ENCODE measurements at places on chromosomes 7 and 10.

GRCh38 chr7:16634271-16634738 lies 11.2 kb downstream of the ANKMY2 start:
- no peak for DNase-seq

DNA sequence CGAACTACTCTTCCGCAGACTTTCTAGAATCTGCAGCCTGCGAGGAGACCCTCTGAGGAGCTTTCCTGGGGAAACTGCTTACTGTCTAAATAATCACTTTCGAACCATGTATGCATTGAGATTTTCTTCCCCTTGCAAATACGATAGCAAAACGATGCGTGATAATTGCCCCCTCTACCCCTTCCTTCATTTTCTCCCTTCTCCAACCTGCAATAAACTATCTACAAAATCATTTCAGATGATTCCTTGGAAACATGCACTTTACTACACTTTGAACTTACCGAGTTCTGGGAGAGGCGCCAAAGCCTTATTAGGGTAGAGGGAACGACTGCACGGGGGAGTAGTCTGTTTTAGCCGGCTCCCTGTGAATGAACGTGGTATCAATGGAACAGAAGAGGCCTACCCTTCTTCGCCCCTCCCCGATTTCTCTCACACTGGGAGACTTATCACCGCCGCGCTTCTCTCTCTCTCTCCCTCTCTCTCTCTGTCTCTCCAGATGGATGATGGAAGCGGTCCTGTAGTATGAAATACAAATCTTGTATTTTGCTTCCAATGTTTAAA lies at the start of gene FGFBP3:
TSS of gene FGFBP3 (minus strand) at position 370 of the 561 bp plus-strand sequence. CDS start 517 bp downstream, outside the sequence.
- DNase-seq = peak; percentile 53

GRCh38 chr10:69088801-69089501 lies 1.0 kb downstream of the SRGN start:
- peak; percentile 68 for DNase-seq

- no peak for DNase-seq
Observed at GRCh38 chr7:157138101-157138423, 664 bp upstream of the UBE3C start.

GRCh38 chr10:22503315-22504088 lies 158.2 kb downstream of the SPAG6 start:
- DNase-seq = no peak

GRCh38 chr10:132833421-132834111 lies 47.6 kb upstream of the NKX6-2 start:
- DNase-seq = no peak

- DNase-seq = no peak
Observed at GRCh38 chr10:86798611-86799010, 42.2 kb downstream of the BMPR1A start.

DNA sequence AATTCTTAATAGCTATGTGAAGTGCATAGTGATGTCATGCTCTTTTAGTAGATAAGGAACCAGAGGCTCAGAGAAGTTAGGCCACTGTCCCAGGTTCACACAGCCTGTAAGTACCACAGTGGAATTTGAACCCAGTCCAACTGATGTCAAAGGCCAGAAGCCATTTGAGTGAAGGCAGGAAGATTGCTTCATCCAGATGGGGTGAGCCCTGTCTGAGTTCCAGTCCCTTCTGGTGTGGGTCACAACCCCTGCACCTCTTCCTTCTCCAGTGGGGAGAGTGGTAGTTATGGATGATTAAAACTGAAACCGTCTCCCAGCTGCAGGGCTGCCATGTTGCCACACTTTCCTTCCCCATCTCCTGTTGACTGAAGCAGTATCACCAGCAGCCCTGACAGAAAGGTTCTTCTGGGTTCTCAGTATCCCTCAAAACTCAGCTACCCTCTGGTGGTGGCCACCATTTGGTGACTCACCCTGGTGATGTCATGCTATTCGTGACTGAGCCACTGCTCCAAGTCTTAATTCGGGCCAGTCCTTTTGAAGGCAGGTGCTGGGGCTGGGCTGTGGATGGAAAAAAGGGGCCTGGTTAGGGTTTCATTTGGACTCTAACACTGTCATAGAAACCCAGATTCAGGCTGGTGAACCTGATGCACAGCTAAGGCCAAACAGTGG lies 1.5 kb upstream of the C10orf95 start:
- peak; percentile 69 for DNase-seq

DNA sequence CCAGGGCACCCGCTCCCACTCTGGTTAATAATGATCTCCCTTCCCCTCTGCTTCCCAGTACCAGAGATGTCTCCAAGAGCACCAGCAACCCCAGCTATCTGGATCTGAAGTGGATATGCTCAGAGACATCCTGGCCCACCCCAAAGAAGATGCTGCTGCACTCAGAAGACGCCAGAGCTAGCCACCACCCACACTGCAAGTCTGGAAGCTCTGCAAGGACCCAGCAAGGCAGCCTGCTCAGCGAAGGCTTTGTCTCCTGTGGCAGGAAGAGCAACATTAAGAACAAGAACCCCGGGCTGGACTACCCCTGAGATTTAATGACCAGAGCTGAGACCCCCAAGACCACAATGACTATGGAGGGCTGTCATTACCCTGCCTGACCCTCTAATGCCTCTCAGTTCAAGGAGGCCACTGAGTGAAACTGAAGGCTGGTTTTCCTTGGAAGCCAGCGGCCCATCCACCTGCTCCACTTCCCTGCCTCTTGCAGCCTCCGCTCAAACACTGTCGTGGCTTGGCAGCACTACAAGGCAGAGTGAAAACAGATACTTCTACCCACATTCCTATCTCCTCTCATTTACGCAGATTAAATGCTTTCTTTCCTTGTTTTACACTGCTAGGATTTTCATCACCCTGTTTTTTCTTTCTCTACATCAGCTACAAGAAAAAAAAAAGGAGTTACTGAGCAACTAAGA lies 202.2 kb downstream of the SNX10 start:
- no peak for DNase-seq

DNA sequence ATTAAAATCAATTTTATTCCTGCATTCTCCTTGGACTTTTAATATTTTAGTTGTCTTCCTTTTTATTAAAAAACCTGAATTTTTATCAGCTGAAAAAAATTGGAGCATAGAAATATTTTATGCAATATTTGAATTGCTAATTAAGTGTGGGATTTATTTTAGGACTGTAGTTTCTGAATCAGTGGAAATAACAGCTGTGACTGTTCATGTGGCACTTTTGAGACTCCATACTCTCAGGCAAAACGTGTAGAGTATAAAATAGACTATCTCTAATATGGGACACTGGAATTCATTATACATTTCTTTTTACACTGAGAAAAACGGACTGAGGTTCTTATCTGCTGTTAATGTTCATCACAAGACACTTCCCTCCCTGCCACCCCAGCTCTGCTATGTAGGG lies 558.3 kb upstream of the TPK1 start:
- no peak for DNase-seq

DNA sequence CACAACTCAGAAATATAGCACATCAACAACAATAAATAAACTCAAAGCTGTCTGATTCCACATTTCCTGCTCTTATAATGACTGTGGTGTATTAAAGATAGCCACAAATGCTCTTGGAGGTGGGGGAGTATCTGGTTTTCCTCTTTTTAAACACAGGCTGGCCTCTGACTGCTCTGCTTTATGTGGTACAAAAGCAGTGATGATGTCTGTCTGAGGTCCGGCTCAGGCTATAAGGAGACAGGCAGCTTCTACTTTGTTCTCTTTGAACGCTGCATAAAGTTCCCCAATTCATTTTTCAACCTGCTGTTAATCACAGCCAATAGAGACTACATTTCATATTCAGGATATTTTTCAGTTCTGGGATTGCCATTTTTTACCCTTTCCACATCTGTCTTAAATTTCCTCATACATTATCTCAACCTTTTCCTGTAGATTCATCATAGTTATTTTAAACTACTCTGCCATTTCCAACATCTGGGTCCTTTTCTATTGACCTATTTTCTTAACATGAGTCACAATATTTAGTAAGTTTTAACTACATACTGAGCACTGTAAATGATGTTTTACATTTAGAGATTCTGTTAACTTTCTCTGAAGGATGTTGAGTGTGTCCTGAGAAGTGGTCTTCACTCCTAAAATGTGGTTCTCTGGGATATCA lies 64.9 kb downstream of the CRPPA start:
- no peak for DNase-seq

- no peak for DNase-seq
Observed at GRCh38 chr10:75170215-75170614, 40.4 kb upstream of the VDAC2 start.

DNA sequence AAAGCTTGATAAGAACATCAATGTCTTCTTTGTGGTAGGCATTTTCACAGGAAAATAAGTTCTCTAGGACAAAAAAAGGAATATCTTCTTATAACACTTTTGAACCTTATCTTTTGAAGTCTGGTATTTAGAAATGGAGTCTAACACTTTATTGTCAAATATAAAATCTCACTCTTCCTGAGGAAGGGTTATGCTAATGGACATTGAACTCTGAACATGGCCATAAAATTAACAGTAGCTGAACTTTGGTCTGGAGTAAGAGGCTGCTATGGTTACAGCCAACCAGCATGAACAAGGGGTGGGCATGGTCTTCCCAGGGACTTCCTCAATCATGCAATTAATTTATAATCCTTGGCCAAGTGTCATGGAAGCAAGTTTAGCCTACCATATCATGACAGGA lies at the start of gene CLRN3:
TSS of gene CLRN3 (minus strand) at position 199 of the 400 bp plus-strand sequence. CDS start at position 42, 157 bp downstream.
- no peak for DNase-seq

DNA sequence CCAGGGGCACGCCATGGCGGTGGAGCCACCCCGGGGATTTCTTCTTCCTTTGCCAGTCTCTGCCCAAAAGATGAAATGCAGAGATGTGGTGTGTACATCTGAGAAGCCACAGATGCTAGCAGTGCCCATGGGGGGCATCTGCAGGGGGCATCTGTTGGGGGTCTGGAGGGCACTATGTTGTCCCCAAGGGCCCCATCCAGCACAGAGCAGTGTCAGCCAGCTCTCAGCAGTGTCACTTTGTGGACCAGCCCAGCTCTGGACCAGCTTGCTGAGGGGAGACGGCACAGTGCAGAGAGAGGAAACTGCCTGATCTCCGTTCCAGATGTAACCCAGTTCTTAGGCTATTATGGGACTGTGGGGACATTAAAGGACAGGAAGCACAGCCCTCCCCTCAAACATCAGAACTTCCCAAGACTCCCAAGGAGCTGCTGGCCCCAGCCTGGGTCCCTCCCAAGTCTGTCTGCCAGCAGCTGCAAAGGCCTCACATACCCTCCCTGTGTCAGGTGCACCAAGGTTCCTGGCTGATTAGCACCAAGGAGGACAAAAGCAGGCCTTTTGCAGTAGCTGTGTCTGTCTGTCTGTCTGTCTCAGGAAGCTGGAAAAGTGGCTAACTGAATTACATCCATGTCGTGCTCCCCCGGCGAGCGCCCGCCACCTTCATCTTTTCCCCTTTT lies 536.5 kb downstream of the PTPRN2 start:
- no peak for DNase-seq

DNA sequence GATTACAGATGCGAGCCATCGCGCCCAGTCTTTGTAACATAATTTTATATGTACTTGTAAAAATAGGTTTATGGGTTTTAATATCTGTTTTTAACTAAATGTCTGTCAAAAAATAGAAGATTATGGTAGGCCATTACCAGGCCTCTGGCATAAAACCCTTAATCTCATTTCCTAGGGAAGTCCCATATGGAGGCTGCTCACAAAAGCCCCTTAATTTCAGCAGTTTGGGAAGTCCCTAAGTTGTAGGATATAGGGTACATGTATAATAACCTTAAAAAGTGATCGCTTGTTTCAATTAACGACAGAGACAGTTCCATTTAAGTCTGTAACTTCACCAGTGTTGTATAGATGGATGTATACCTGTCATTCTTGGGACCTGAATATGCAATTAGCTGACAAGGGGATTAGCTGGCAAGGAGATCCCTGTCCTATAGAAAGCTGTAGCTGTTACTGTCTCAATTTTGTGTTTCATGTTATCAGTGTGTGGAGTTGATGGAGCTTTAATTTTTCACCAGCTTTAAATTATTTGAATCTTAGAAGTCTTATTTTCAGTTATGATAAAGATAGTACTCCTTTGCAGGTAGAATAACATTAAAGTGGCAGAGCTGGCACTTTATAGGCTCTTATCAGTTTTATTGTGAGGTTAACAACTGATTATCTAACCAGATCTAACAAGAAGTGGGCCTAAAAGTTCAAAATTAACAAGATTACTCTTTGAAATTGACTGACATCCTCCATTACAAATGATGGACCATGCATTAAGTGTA lies 10.5 kb downstream of the TRIM24 start:
- no peak for DNase-seq

- no peak for DNase-seq
Observed at GRCh38 chr7:126750207-126750911, 502.4 kb downstream of the GRM8 start.

All from HT1080 (cell line).